HT1080 (cell line): ENCODE measurements at places on chromosomes 2 and 18.
A peak's percentile ranks its signal among the peaks of the same experiment; 100 is the strongest.

DNA sequence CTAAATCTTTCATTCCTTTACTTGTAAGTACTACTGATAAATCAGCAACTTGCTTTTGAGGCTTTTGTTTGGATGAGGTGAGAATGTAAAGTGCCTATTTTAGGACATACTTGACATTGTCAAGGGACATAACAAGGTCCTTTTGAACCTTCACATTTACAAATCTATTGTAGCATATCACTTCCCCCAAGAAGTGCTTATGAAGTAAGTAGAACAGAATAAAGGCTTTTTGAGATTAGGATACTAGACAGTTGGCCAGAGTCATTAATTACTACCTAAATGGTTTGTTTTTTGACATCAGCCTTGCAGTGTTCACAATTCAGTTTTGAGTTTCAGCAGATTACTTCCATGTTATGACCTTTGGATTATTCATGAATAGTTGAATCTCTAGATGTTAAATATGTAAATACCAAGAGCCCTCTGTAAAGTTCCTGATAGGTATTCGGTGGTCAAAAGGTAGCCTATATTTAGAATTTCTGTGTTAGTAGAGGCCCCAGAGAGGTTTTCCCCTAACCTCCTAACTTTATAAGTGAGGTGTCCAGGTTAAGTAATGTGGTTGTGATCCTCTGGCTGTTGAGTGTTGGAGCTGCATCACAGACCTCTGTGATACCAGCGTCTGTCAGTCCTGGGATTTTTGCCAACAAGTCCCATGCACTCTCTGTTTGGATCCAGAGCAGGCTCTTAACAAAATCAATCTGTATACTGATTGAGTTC lies 67.2 kb downstream of the LCLAT1 start:
- peak; percentile 49 for DNase-seq

- DNase-seq = no peak
Observed at GRCh38 chr2:74714691-74715080, 60.6 kb downstream of the SEMA4F start.

DNA sequence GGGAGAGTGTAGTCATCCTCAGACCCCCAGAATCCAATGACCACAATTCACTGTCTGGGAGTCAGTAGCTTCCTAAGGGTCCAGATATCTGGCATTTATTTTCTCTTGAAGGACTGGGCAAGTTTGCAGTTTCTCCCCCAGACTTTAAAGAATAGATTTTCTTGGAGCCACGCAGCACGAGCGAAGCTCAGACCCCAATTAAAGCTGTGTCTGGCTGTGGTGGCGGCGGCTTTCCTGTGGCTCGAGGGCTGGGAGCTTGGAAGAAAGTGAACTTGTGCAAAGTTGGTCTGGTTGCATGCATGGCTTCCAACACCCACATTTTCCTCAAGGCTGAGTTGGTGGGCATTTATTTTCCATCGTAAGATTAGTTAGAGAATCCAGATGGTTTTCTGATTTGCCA lies 105.0 kb downstream of the ACKR3 start:
- DNase-seq = no peak

DNA sequence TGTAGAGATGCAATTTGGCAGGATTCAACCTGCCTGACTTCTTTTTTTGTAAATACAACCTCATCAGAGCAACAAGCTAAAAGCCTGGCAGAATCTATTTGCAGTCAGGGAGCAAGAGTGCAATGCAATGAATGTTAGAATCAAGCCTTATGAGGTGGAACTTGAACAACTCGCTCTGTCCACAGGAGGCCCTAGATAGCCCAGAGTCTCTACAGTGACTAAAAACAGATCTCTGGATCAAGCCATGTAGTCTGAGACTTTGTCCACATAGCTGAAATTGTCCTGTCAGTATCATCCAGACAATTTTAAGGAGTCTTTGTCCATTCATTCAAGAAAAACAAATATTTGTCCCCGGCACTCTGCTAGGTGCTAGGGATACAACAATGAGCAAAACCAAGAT lies 32.0 kb upstream of the CDK5R2 start:
- no peak for DNase-seq

- no peak for DNase-seq
Observed at GRCh38 chr18:34120294-34120693, 104.4 kb downstream of the NOL4 start.

DNA sequence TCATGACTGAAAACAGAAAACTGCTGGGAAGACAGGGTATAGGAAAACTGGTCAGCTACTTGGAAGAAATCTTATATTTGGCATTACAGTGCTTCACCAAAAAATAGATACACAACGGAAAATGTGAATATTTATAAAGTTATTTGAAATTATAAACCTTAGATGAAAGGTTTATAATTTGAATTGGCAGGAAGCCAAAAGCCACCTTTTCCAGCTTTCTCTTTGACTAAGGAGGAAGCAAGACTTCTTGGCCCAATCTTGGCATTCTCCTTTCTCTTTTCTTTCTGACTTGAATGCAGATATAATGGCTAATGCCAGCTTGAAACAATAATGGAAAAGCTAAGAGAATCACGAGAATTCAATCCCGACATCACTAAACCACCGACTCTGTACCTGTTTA lies 196.5 kb upstream of the PIK3C3 start:
- no peak for DNase-seq

- DNase-seq = no peak
Observed at GRCh38 chr18:28736223-28736622, 559.3 kb upstream of the CDH2 start.

- DNase-seq = no peak
Observed at GRCh38 chr18:46070815-46071652, 1.0 kb downstream of the PSTPIP2 start.

DNA sequence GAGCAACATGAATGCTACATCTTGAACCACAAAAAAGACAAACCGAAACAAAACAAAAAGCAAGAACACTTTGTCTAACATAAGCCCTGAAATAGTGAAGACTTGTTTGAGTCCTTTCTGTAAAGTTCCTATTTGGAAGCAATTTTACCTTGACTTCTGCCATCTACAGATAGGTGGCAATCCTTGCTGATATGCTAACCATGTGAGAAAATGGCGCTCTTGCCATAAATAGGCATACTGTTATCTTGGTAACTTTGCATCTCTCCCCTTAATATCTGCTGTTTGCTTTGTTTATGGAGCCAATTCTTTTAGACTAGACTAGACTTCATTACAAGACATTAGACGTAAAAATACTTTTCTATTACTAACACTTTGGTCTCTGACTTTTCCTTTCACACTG lies 49.4 kb upstream of the PNPT1 start:
- no peak for DNase-seq

- DNase-seq = no peak
Observed at GRCh38 chr2:205482399-205483081, 199.8 kb upstream of the NRP2 start.
